Pancreas (tissue), 10 donors: ENCODE measurements at places on chromosomes 2 and 18. TPM values are rescaled to one million over a fixed set of nuclear protein-coding genes. Genes with fewer than 3 reads are reported as not detected.

GRCh38 chr2:233328922-233329321 lies 21.3 kb downstream of the SAG start:
- no peak for DNase-seq

- no peak for DNase-seq
These were observed 114.6 kb upstream of the CD302 start for GRCh38 chr2:159912580-159912979.

- DNase-seq: no peak
These were observed 156.6 kb downstream of the KCNJ3 start for GRCh38 chr2:154855138-154855537.

DNA sequence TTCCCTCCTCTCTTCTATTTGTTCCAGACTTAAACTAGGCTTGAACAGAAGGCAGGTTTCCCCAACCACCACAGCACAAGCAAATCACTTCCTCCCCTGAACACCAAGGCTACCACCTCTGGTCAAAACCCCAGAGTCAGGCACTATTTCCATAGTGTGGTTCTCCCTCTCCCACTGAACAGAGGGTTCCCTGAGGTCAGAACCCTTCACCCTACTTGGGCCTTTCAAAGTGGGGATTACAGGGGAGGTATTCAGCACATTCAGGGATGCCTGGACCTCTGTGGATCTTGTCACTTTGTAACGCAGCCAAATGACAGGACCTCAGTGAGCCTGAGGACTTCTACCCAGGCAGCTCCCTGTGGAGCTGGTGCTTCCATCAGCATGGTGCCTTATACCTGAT lies 88.7 kb downstream of the TNS1 start:
- no peak for DNase-seq

GRCh38 chr2:70926042-70926441 lies 9.7 kb upstream of the ATP6V1B1 start:
- no peak for DNase-seq

DNA sequence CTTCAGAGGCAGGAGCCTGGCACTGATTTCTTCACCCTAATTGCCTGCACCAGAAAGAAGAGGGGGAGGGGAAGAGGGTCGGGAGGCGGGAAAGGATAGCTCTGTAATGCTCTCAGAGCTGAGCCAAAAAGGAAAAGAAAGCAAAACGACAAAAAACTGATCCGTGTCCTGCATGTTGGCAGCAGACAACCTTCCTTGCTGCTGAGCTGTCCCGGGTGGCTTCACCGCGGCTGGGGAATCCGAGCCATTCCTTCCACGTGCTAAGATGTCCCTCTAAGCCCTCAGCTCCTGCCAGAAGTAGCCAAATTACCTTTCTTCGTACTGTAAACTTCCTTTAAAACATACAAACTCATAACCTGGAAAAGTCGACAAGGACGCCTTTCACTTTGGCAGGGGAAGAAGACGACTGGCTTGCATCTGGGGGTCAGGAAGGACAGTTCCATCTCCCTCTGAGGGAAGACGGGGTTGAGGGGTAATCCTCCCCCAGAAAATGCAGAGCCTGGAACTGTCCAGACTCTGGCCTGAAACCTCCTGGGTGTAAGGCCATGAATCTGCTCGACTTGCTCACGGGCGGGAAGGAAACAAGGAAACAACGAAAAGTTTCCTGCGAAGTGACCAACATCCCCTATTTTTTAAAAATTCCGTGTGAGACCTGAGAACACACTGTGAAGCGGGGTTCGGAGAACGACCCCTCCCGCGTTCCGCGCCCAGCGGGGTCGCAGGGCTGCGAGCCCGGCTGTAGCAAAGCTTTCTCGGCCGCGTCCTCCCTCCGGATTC lies 7.7 kb downstream of the OTX1 start:
- DNase-seq: no peak

DNA sequence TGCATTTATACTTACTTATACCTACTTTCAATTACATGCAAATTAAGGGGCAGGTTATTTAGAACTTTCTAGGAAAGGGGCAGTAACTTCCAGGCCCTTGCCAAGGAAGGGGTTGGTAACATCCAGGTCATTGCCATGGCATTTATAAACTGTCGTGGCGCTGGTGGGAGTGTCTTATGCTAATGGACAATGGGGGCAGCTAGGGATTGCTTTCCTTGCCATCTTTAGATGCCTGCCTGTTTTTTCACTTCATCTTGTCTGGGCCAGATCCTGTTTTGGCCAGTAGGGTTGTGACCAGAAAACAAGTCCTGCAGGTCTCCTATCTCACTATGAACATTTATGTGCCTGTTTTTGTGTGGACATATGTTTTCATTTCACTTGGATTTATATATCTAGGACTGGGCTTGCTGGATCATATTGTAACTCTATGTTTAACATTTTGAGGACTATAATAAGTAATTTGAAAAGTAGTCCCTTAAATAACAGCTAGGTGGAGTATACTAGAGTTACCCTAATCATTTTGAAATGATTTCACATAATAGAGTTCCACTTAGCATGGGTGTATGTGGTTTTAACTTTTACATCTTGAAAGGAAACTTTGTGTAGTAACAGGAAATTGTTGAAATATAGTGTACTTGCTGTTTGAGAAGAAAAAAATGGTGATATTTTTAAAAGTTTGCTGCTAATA lies 56.1 kb downstream of the LCLAT1 start:
- no peak for DNase-seq

- DNase-seq: no peak
These were observed 252.8 kb downstream of the DYSF start for GRCh38 chr2:71706121-71706520.

DNA sequence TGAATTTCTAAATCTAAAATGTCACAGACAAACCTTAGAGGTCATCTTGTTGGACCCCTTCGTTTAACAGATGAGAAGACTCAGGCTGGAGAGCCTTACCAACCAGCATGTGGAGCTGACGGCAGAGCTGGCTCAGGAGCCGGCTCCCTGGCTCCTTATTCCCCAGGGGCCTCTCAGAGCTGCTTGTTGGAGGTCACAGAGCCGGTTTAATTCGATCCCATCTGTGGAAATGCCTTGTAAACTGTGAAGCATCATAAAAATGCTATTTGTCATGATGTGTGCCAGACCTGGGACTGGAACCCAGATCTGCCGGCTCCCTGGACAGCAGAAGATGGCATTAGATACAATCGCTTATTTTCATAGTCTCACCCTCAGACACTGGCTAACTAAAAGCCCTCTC lies 8.2 kb upstream of the CIB4 start:
- no peak for DNase-seq

DNA sequence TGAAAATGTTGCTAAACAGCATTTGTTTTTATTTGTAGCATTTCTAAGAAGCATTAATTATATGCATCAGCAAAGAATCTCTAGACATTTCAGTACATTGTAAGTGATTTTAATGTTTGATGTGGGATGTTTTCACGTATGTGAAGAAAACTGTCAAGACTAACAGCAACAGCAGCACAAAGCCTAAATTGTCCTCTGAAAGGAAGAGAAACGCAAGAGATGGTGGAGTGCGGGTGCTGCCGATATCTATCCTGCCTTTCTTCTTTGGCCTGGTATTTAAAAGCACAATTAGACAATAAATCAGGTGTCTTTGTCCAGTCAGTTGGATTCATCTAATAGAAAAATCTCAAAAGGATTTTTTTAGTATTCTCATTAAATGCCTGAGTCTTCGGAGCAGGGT lies 3.1 kb downstream of the TWIST2 start:
- no peak for DNase-seq

DNA sequence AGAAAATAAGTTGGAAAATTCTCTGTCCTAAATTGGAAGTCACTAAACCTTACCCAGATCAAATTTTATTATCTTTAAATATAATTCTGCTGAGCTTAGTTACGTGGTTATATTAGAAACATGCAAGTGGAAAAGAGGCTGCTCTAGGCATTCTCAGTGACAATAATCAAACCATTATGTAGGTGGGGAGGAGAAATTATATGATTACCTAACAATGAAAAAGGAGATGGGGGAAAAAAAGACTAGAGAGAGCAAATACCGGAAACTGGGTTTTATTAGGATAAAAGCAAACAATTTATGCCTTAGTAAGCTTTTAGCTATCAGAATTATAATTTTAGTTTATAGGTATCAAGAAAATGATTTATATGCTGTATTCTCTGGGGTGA lies 53.2 kb downstream of the PHLPP1 start:
- DNase-seq: no peak

DNA sequence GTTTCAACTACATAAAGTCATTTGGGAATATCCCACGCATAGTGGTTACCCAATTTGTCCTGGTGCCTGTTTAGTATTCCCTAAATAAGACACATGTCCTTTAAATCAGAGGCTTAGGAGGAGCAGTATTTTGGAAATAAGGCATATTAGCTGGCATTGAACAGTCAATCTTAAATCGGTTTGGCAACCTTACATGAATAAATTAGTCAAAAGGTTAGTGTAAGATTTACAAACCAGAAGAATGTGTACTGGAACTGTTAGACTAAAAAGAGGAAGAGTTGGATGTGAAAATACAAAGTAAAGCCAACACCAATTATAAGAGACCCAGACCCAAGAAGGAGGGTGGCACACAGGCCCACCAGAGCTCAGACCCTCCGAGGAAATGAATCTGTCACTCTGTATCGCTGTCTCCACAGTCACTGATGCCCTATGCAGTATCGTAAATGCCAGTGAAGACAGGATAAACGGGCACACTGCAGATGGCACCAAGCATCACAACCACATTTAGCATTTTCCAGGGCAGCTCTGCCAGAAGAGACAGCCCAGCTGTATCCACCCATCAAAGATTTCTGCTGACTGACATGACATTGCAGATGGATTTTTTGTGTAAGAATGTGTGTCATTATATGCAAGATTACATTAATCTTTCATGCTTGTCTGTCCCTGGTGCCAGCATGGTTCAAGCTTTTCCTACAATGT lies 90.4 kb downstream of the CERKL start:
- no peak for DNase-seq

DNA sequence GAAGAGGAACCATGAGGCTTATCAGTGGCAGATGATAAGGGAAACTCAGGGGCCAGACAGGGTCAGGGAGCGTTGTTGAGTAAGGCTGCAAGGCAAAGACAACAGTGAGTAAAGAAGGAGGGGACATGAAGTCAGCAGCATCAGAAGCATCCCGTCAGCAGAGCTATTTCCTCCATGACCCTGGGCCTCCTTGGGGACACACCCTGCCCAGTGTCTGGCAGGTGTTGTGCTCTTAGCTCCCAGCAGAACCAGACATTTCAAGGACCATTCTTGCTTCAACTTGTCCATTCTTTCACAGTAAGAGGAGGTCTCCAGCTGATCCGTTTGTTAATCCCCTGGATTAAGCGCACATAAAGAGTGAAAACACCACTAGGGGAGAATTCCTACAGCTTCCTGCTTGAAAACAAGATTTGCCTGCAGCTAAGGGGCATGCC lies 88.7 kb upstream of the MEIS1 start:
- no peak for DNase-seq

GRCh38 chr2:223196331-223196730 lies 144.3 kb downstream of the KCNE4 start:
- DNase-seq: no peak

DNA sequence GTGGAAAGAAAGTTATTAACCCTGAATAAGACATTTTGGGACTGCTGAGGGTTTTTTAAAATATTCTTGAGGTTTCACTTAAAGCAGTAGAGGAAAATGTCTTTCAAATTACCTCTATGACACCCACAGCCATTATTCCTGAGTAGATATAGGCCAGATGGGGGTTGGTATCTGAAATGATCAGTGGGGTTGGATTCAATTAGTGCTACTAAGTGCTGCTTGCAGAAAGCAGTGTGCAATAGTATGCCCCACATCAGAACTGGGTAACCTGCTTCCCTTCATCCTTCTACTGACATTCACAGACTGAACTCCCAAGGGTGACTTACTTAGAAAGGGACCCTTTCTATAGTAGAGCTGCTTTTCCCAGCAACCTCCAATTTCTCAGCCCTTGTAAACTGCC lies 7.3 kb upstream of the ETAA1 start:
- DNase-seq: no peak

DNA sequence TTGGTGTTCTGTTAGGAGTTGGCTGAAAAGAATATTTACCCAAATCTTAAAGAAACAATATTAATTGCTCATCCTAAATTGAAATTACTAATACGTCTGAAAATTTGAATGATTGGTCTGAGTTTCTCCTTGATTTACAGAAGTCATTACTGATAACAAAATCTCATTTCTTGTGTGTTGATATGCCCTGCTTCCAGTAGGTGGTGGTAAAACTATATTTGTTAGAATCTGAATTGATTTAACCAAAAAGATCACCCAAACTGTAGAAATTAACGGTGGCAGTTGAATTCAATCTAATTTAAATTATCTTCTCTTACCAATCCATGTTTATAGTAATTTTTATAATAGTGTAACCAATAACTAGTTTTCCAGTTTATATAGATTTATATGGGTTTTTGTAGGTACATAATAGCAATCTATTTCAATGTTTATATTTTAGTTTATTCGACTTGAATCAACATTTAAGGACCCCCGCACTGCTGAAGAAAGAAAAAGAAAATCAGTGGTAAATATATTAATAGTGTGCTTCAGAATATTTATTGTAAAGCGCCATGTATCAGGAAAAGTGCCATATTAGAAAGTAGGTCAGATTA lies 38.3 kb downstream of the PAPOLG start:
- DNase-seq: no peak

- no peak for DNase-seq
These were observed 9.3 kb downstream of the LDLRAD4 start for GRCh38 chr18:13227910-13228309.

DNA sequence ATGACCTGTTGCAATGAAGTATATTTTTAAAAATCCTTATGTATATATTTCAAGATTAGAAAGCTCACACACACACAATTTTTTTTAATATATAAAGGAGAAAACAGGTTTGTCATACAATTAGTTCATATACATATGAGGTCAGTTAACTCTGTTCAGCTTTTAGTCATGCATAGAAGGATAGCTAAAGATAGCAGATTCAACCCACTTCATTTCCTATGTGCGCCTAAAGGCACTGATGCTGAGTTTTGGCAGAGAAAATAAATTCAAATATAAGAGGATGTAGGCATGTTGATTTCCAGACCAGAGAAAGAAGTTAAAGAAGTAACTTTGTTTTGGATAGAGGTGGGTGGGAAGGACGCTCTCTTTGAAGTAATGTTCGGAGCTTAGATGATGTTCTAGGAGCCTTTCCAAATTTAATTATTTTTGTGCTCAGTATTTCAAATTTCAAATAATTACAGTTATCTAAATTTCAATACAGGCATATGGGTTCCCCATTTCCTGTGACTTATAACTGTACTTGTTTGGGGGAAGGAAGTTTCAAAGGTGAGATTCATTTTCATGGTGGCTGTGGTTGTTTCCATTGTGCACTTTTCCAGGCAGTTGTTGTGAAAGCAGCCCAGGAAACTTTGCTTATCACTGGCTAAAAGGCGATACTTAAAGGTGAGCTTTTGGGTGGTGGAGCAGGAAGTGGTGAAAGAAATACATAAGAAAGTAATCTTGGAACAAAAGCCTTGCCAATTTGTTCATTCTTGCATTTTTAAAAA lies 523.4 kb upstream of the FANCL start:
- no peak for DNase-seq

DQX1 gene
- total RNA-seq: not detected

HOXD9 gene
- total RNA-seq: 0.22 TPM

PIEZO2 gene
- 2.7 TPM for total RNA-seq

ANKRD39 gene
- 7.1 TPM for total RNA-seq

FIGN gene
- 4.6 TPM for total RNA-seq

IL36B gene
- total RNA-seq: not detected

ALLC gene
- not detected for total RNA-seq

FZD7 gene
- total RNA-seq: 5.2 TPM

NCKAP5 gene
- 1.1 TPM for total RNA-seq

DCDC2C gene
- total RNA-seq: not detected

CIDEA gene
- total RNA-seq: not detected

CETN1 gene
- not detected for total RNA-seq

CDH2 gene
- 0.44 TPM for total RNA-seq

MFSD6 gene
- total RNA-seq: 19.2 TPM

POU3F3 gene
- total RNA-seq: not detected
